Activated T-cell treated with anti-CD3 and anti-CD28 coated beads, Interleukin-2, amount 50 U/mL, for 1 hour (primary cell): ENCODE measurements at places on chromosomes 2 and 18.
A peak's percentile ranks its signal among the peaks of the same experiment; 100 is the strongest.

- DNase-seq = no peak
Observed at GRCh38 chr2:69196327-69197117, 183.5 kb downstream of the ANTXR1 start.

GRCh38 chr2:60634438-60634837 is 81.0 kb upstream of the BCL11A start:
- no peak for DNase-seq

DNA sequence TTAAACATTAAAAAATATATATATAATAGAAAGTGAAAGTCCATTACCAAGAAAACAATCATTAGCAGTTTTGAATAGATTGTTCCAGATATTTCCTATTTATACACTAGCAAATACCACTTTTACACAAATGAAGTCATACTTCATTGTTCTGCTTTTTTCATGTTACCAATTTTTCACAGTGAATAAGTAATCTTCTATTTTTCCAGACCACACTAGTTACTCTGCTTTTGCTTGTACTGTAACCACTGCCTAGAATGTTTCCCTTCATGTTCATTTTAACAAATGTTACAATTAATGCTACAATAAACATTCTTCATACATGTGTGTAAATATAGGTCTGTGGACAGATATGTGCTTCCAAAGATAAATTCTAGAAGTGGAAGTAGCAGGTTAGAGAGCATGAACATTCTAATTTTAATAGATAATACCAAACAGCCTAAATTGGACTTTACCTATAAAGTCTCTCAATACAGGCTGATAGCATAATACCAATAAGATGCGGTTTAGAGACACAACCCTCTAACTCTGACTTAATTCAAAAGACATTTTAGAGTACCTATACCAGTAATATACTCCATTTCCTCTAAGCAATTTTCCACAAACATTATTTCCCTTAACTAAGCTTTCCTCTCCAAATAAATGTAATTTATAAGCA is 17.0 kb downstream of the ITSN2 start:
- no peak for DNase-seq

GRCh38 chr2:160381425-160381951 is 112.1 kb downstream of the RBMS1 start:
- no peak for DNase-seq

DNA sequence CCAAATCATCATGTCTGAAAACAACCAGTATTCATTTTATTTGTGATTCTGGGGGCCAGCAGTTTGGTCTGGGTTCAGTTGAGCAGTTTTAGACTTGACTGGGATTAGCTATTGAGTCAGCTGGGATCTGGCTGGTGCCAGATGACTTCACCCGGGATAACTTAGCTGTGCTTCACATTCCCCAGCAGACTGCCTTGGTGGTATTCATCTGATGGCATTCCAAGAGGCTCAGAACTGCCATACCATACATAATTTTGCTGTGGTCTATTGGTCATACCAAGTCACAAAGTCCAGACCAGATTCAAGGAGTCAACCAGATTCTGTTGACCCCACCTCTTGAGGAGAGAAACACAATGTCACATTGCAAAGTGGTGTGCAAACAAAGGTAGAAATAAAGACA is 7.8 kb upstream of the FSHR start:
- no peak for DNase-seq

GRCh38 chr2:64414736-64415435 is 39.1 kb upstream of the LGALSL start:
- DNase-seq = no peak

DNA sequence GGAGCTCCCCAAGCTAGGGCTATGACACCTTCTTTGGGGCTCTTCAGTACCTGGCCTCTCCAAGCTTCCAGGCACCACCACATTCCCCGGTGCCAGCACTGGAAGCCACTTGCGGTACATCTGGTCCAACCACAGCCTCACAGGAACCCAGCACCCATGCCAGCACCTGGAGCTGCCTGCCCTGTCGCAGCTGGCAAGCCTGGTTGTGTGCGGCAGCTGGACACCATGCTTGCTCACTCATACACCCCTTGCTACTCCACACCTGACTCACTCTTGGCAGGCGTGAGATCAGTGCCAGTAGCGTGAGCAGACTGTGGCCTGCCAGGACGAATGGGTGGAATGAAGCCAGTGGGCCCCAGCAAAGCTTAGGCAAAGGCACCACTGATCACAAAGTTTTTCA is 34.0 kb downstream of the LRRTM4 start:
- DNase-seq = no peak

GRCh38 chr18:22670914-22671313 is 253.2 kb upstream of the CTAGE1 start:
- no peak for DNase-seq

DNA sequence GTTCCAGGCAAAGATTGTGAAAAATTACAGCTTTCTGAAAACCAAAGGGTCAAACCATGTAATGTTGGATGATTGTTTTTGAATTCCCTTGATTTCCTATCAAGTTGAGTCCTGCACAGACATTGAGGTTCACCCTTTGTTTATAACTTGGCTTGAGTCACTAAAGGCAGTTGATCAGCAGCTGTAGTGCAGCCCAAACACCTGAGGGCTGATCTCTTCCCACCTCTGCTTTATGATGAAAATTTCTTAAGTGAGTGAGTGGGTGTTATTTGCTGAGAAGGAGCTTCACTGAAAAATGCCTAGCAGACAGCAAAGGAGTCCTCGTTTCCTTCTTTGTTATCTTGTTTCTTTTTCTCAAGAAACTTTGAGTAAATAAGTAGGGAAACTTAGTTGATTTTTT is 31.9 kb upstream of the BMPR2 start:
- DNase-seq = no peak

GRCh38 chr2:13558368-13558767 is 841.6 kb downstream of the TRIB2 start:
- no peak for DNase-seq

DNA sequence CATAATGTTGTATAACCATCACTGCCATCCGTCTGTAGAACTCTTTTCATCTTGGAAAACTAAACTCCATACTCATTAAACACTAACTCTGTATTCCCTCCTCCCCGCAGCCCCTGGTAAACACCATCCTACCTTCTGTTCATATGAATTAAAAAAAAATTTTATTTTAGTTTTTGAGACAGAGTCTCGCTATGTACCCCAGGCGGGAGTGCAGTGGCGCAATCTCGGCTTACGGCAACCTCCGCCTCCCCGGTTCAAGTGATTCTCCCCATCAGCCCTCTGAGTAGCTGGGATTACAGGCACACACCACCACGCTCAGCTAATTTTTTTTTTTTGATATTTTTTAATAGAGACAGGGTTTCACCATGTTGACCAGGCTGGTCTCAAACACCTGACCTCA is 52.9 kb downstream of the RRM2 start:
- no peak for DNase-seq

DNA sequence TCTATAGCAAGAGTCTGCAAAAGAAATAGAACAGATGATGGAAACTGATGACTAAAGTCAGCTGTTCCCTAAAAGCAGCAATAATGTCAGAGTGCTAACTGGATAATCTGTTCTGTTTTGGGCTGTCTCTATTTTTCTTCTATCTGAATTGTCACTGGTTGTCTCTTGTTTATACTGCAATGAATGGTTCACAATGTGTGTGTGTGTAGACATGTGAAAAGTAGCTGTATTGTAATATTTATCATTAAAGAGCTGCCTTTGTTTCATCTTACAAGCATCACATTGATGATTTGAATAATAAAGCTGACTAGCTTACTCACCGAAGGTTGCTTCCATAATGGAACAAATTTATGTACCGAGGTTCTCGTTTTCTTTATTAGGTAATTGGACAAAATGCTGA is 456.0 kb upstream of the ZEB2 start:
- no peak for DNase-seq

DNA sequence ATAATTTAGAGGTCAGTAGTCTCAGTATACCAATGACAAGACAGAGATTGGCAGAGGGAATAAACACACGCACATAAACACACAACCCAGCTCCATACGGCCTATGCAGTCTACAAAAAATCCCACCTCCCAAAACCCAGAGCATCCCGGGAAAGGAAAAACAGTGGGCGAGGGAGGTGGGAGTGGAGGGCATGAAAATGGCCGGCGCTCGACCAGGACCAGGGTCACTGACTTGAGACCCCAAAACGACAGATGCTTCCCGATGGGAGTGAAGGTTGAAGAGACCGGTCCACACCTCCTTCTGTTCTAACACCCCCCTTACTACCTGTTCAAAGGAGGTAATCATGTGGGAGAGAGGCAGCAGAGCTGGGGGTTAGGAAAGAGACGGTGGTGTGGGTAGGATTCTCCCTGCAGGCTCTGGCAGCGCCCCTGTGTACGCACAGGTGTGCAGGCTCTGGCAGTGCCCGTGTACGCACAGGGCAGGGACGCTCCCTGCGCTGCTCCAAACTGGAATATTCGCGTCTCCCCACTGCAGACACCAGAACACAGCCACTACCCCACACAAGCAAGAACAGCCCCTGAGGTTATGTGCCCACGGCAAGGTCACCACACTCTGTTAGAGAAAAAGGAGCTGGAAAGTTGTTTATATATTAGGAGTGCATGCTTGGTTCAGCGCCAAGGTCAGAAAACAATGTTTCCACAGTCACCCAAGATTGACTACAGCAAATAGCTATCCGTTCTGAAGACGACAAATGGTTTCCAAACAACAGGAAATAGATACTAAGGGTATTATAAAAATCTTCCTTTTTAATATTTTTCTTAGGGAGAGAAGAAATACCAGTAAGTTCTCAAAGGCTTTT is 67.9 kb downstream of the EIPR1 start:
- DNase-seq = no peak

DNA sequence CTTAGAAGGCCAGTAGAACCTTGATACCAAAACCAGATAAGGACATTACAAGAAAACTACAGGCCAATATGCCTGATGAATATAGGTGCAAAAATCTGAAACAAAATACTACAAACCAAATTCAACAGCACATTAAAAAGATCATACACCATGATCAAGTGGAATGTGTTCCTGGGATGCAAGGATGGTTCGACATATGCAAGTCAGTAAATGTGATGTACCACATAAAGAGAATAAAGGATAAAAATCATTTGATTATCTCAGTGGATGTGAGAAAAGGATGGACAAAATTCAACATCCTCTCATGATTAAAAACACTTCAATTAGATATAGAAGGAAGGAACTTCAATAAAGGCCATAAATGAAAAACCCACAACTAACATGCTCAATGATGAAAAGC is 129.6 kb downstream of the RTN4 start:
- no peak for DNase-seq

GRCh38 chr2:42568401-42569115 is at the start of gene MTA3:
Gene MTA3, plus strand, starts transcription at chr2:42568632. Its CDS starts 114 bp downstream, at chr2:42568746.
- peak; percentile 74 for DNase-seq

DNA sequence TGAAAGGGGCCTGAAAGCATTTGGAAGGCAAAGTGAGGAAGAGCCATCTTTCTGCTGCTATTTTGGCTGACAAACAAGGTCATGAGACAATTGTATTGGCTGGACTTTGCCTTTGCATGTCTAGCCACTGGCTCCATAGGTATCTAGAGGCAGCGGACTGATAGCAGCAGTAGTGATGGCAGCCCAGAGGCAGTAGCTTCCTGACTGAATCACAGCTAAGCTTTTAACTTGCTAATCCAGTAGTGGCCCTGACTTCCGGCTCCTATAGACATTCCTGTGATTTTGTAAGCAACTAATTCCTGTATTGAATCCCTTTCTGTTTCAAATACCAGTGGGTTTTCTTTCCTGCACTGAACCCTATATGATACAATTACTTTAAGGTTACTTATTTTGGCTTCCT is 69.8 kb upstream of the PDE1A start:
- no peak for DNase-seq

GRCh38 chr2:234414596-234414995 is 82.3 kb downstream of the ARL4C start:
- no peak for DNase-seq

DNA sequence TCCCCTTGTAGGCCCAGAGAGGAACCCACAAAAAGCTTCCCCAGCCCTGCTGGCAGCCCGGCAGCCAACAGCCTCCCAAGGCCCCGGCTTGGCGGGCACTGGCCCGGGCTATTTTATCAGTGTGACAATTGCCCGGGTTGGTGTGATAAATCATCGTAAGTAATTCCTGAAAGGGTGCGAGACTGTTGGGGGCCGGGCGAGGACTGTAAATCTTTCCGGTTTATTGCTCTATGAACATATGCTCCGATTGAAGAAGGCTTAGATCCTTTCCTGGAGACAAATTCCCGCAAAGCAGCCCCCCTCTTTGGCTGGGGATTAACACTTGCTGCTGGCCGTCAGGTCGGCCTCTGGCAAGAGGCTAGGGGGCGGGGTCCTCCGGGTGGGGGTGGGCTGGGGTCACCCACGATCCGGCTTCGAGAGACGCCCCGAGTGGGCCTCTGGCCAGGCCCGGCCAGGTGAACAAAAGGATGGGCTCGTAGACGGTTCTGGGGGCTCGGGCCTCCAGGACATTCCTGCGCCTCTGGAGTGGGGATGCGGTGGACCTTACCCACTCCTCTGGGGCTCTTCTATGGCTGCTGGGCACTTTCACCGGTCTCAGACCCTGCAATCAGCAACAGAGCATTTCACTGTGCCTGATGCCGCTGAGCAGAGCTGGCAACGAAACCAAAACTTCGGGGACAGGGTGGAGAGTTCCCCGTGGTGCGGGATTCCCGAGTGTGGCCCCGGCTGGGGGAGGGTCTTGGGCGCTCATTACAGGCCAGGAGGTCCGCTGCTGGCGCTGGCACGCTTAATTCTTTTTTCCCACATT is 2.0 kb downstream of the HOXD3 start:
- DNase-seq = no peak

- DNase-seq = peak; percentile 12
Observed at GRCh38 chr2:241898463-241899270, 29.1 kb downstream of the RTP5 start.

DNA sequence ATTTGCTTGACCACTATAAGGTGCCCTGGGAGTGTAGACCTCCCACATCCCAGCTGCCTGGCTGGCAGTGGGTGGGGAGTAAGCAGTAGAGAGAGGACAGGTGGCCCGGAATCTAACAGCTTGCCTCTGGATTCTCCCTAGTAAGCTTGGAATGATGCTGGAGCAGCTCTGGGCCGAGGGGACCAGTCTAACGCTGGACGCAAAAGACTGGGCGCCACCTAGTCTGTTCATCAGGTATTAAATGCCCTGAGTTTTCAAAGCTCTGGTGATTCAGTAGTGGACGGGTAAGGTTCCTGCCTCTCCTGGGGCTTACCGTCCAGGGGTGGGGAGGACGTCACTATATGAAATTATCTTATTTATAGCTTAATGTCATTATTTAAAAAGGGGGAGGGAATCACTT is 648 bp upstream of the LYPD6B start:
- DNase-seq = no peak
